ENCODE measurements at places on chromosomes 7 and 10.

DNA sequence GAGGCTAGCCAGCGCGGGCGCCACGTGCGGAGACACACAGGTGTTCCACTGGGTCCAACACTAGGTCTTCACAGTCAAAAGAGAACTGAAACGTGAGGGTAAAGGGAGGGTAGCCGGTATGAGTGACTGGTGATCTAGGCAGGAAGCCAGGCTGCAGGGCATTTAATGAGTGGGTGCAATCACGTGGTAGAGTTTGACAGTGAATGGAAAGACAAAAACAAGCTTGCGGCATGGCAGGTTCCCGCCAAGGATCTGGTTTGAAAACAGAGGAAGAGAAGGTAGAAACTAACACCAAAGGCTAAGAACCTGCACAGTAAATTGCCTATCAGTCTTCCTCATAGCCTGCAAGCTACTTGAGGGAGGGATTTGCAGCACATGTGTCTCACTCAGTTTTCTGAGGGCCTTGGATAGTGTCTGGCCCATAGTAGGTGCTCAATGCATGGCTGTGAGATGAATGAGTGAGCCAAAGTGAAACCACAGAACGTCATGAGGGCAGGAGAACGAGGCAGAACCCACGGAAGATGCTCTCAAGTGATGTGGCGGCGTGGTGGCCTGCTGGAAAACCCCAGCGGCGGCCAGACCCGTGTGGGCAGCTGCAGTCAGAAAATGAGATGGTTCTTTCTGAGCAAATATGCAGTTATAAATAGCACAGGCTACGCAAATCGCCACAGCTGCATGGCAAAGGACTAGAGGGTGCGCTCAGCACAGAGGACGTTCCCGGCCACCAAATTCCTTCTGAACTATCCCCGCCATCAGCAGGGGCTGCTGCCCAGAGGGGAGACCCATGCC lies 183.6 kb upstream of the NFE2L3 start:
- no peak for DNase-seq

- no peak for DNase-seq
These were observed 107.7 kb downstream of the RBM20 start for GRCh38 chr10:110751850-110752249.

- no peak for DNase-seq
These were observed 82.6 kb upstream of the AUTS2 start for GRCh38 chr7:69515495-69516212.

- no peak for DNase-seq
These were observed 36.8 kb upstream of the R3HCC1L start for GRCh38 chr10:98097616-98098015.

DNA sequence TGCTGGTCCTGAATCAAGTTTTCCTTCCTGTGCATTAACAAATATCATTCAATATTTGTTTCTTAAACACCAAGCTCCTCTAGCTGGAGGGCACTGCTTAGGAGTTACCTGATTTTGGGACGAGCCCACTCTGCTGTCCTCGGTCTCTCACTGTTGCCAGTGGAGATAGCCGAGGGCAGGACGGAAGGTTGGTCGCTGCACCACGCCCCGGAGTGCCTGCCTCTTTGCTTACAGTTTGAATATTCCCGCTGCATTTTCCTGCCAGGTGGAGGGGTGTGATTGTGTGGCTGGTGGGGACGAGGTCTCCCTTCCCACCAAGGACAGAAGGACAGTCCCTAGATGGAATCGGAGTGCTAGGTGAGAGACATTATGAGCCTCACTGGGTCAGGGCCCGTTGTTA lies 201.5 kb downstream of the DNAJB6 start:
- DNase-seq: no peak

- no peak for DNase-seq
These were observed 727 bp downstream of the ATRNL1 start for GRCh38 chr10:115093776-115094408.

GRCh38 chr10:72336259-72337038 lies 18.3 kb downstream of the DNAJB12 start:
- no peak for DNase-seq

DNA sequence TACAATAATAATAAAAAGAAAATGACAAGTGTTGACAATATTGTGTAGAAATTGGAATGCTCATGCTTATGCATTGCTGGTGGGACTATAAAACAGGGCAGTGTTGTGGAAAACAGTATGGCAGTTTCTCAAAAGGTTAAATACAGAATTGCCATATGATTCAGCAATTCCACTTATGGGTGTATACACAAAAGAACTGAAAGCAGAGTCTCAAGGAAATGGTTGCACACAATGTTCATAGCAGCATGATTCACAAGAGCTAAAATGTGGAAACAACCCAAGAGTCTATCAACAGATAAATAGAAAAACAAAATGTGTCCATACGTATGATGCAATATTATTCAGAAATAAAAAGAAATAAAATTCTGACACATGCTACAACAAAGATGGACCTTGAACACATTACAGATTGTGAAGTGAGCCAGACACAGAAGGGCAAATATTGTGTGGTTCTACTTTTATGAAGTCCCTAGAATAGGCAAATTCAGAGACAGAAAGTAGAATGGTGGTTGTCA lies 64.8 kb upstream of the GRM8 start:
- no peak for DNase-seq
